AML-193 (cell line): ENCODE measurements at places on chromosomes 2 and 18.

- no peak for DNase-seq
Measured at GRCh38 chr2:158239271-158239670, 137.6 kb downstream of the UPP2 start.

DNA sequence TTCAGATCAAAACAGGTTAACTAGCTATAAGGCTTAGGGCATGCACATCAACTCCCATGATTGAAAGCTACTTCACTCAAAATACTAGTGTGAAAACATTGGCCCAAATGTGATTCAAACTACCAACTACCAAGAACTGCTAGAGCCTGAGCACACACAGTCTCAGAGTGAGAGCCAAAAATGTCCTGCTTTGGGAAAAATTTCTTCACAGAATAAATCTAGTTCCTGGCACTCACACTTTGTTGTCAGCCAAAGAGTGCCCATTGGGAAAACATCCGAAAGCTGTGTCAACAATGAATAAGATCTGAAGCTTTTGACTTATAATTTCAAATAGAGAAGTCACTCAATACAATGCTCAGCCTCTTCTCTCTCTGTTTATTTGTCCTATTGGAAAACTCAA, 182.7 kb downstream of the LRATD1 start:
- DNase-seq = no peak

- DNase-seq = no peak
Measured at GRCh38 chr2:240503375-240503774, 54.4 kb downstream of the ANKMY1 start.

DNA sequence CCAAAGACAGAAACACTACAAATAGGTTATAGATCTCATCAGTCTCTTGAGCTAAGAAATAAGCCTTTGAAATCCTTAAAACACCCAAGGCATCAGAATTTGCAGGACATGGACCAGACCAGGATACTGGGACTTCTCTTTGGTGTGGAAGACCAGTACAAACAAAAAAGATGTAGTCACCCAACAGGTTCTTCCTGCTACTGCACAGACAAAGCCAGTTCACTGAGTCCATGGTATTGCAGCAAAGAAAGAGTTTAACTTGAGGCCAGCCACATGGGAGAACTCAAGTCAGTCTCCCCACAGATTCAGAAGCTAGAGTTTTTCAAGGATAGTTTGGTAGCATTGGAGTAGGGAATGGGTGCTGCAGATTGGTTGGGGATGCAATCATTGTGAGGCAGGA, 169.6 kb upstream of the NDUFV2 start:
- no peak for DNase-seq

GRCh38 chr18:35143622-35144596, 96.9 kb upstream of the ZNF397 start:
- peak; percentile 55 for DNase-seq

GRCh38 chr2:190452433-190452832, 44.3 kb downstream of the MFSD6 start:
- peak; percentile 9 for DNase-seq

- no peak for DNase-seq
Measured at GRCh38 chr18:47911877-47912276, 18.6 kb downstream of the SMAD2 start.

GRCh38 chr2:185628985-185629384, 109.6 kb upstream of the FSIP2 start:
- peak; percentile 5 for DNase-seq

- no peak for DNase-seq
Measured at GRCh38 chr18:10168477-10168876, 254.7 kb downstream of the VAPA start.

- DNase-seq = no peak
Measured at GRCh38 chr18:13438507-13439056, 220.0 kb downstream of the LDLRAD4 start.

DNA sequence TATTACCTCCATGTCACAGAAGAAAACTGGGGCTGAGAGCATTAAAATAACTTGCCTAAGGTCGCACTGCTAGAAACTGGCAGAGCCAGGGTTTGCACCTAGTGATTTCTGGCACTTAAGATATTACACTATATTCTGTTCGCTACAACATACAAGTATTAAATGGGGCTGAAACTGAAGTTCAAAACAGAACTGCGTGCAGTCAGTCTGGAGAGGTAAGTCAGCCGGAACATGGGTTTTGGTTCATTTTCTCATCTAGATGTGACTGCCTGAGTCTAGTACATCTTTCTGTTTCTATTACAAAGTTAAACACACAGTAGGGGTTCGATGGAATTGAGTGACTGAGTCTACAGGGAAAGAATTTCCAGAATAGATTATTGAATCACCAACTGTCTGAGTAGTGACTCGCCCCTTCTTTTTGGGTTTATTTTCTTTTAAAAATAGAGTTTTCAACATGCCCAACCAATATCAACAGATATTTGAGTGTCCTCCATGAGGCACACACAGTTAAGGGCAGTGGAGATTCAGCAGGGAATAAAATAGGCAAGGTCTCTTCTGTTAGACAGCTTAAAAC, 150.8 kb downstream of the RNF152 start:
- no peak for DNase-seq

DNA sequence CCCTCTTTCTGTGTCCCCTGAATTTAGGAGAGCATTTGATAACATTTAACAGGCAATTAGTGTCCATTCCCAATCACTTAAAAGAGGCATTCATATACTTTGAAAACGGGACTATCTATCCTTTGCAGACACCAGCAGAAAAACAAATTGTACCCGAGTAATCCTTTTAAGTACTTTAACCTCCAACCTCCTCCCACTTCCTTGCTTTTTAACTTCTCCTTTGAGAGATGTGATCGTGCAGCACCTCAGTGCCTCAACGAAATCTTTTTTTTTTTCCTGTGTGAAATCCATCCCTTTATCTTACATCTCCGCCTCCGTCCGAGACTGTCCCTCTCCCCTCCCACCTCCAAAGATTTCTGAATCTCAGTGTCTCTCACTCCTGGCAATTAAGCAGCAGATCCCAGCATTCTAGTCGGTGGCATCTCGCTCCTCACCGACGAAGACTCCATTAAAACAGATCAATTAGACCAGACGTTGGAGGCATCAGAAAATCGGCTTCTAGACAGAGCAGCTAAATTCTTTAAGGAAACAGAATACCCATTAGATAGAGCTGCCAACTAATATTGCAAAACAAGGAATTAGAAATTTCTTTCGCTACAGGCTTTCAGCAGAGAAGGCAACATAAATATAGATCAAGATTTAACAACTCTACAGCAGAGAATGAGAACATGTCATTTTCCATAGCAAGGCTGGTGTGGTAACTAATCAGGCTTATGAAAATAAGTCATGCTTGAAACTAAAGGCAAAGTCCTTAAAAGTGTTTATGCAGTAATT, 1.9 kb upstream of the TMEFF2 start:
- no peak for DNase-seq

DNA sequence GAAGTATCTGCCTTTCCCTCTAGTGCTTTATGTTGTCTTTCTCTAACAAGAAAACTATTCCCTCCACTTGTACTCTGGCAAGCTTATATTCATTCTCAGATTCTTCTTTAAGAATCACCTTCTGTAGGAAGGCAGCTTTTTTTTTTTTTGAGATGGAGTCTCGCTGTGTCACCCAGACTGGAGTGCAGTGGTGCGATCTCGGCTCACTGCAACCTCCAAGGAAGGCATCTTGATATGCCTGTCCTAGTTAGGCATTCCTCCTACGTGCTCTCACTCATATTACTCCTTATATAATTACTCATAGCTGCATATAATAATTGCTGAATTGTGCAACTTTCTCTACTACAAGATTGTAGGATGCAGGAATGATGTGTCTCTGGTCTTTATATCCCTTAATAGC, 15.8 kb downstream of the NDUFS1 start:
- no peak for DNase-seq

GRCh38 chr18:28514699-28515098, 337.8 kb upstream of the CDH2 start:
- no peak for DNase-seq

- no peak for DNase-seq
Measured at GRCh38 chr18:8801263-8801901, 96.0 kb downstream of the MTCL1 start.

DNA sequence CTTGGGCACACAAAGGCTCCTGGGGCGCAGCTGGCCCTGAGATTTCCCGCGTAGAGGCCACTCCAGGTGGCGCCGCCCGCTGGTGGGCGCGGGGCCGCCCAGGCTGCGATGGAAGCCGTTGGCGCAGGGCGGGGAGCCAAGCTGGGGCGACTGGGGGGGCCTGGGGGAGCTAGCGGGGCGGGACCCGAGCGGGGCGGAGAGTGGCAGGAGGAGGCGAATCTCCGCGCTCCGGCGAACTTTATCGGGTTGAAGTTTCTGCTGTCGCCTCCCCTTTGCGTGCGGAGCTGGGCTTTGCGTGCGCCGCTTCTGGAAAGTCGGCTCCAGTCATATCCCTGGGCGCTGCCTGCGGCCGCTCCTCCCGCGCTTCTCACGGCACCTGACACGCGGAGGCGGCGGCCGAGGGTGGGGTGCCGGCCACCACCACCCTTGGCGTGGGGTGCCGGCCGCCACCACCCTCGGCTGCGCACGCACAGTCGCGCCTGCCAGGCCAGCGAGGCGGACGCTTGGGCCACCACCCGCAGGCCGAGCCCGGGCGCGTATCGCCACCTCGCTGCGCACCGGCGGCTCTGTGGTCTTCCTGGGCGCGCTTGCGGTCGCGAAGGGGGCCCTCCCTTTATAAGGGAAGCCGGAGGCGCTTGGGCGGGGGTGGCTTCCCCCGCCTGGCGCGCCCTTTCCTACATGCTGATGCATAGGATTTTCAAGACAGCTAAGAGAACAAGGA, 919 bp upstream of the CYP1B1 start:
- no peak for DNase-seq

DNA sequence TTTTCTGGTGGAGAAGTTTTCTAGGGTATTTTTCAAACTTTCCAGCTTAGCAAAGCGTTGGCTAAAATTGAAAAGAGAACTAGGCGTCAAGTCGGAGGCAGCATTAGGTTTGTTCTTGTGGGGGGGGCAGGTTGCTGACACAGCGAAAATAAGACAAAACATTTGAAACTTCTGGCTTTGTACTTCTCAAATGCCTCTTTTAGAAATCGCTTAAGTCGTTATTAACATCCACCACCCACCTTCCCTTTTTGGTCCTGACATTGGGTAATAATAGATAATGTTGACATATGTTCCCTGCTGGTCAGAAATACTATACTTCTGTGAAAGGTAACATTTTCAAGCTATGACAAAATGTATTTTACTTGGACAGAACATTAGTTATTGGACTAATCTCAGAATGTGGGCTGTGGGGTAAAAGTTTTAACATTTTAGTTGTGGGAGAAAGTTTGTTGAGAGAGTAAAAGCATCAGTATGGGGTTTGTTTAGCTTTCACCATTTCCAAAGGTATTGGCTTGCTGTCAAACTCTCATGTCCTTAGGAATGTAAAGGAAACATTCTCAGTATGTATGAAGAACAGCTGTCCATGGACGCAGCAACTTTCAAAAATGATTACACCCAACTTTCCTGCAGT, 88.1 kb upstream of the ZEB2 start:
- peak; percentile 45 for DNase-seq

GRCh38 chr18:2091937-2092336, 479.4 kb downstream of the METTL4 start:
- no peak for DNase-seq

DNA sequence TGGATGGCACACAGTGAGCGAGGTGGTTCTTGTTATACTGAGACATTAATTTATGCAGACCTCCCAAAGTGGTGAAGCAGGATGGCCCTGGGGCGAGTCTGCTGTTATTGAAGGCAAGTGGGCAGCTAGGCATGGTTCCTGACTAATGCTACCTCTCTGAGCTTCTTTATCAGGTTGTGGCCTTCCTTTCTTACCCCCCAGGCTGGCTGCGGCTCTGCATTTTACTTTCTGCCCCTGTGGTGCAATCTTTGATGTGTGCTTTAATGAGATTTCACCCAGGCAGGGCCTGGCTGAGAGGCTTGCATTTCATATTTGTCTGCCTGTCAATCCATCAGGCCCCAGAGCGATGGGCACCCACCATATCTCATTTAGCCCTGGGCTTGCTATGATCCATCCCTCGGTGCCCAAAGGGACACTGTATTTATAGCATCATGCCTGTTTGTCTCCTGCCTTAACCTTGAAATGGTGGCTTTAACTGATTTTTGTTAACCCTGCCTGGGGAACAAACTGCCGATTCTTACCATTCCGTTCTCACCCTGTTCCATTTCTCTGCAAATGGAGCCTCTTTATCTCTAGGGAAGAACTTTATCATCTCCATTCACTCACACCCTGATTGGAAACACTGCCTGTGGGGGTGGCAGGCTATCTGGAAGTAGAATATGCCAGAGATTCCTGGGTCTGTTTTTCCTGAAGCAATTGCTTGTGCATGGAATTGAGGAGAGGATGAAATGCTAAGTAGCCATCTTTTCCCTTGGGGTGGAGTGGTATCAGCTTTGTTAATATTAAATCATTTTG, 316.2 kb upstream of the THSD7B start:
- DNase-seq = no peak

DNA sequence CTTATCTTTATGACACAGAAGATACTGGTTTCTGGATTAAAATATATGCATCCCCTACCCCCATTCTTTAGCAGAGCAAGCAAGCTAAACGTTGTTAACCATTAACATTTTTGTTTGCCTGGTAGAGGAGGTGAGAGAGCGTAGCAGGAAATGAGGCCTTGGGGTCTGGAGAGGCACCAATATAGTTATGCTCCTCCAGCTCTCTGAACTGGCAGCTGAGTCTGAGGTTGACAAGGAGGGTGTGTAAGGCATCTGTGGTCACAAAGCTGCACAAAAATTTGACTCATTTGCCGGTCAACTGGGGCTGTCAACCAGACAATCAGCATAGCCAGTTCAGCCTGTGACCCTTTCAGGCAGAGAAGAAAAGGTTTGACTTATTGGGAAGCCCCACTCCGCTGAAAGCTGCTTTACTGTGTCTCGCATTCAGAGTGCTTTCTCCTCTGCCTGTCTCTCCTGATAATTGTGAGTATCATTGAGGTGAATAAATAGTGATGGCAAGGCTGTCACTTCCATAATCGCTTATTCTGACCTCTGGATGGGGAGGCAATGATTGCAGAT, 647.5 kb upstream of the SETBP1 start:
- no peak for DNase-seq

GRCh38 chr2:53787614-53788289, 908 bp downstream of the ERLEC1 start:
- DNase-seq = peak; percentile 12

- no peak for DNase-seq
Measured at GRCh38 chr2:1964659-1965058, 220.3 kb upstream of the PXDN start.
